NCI-H1105 treated with DMSO at 0.1 percent for 48 hours (cell line): ENCODE measurements at places on chromosomes 2 and 18.

DNA sequence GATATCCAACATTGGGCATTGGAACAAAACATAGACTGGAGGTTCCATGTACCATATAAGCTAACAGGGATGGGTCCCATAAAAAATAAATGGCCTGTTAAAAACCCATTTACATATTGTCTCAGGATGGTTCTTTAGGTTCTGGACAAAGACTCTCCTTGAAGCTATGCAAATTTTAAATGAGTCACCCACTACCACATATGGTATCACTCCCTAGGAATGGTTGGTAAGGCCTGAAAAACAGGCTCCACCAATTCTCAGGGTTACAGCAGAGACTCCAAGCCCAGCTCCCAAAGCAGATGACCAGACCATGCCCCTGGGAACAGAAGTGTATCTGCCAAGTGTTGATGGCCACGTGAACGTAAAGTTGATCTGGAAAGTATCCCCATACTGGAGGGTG is 190.7 kb upstream of the SPHKAP start:
- DNase-seq: no peak

- DNase-seq: no peak
Observed at GRCh38 chr2:157260533-157261198, 3.2 kb downstream of the GALNT5 start.

GRCh38 chr2:157267476-157267875 is 10.0 kb downstream of the GALNT5 start:
- no peak for DNase-seq

- no peak for DNase-seq
Observed at GRCh38 chr2:53641290-53641689, 126.3 kb upstream of the CHAC2 start.

- no peak for DNase-seq
Observed at GRCh38 chr2:99422599-99422998, 67.2 kb downstream of the REV1 start.

- DNase-seq: peak; percentile 45
Observed at GRCh38 chr2:28567061-28567471, 71.2 kb downstream of the PLB1 start.

DNA sequence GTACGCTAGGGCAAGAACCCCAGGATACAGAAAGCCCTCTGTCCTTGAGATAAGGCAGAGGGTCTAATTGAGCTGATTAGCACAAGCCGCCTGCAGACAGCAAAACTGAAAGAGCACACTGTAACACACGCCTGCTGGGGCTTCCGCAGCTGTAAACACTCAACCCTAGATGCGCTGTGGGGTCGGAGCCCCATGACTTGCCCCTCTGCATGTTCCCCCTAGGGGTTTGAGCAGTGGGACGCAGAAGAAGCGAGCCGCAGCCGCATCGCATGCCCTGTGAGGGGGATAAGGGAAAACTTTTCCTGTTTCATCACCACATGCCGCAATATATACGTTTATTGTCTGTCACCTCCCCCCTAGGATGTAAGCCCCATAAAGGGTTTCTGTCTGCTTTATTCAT is 384.6 kb downstream of the PLCL1 start:
- DNase-seq: no peak

DNA sequence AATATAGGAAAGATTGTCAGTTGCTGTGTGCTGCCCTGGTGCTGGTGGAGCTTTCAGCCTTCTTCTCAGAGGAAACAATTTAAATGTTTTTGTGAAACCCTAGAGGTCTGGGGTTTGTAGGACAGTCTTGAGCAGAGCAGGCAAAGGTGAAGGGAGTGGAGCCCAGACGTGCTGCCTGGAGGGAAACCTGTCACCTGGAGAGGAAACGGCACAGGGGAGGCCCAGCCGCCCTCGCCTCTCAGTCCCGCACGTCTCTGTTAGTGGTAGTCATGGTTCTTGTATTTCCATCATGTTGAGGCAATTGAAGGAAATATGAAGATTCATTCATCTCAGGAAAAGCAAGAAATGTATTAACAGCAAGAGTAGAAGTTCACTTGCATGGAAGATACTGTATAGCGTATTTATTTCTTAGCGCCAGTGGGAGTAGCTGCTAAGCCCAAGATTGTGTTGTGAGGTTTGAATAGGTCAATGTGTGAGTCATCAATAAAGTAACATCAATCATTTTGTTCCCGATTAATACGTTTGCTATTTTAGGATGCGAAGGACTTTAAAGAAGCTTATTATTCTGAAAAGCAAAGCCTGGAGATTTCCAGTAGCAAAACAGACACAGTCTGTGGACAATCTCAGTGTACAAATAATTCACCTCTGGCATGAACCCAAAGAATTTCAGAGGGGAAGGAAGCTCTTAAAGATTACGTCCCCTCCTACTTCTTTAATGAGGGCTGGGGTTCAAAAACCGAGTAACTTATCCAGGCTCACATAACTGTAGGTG is 70.4 kb downstream of the LRRFIP1 start:
- DNase-seq: no peak

- DNase-seq: no peak
Observed at GRCh38 chr18:2854875-2855274, 8.1 kb downstream of the EMILIN2 start.

DNA sequence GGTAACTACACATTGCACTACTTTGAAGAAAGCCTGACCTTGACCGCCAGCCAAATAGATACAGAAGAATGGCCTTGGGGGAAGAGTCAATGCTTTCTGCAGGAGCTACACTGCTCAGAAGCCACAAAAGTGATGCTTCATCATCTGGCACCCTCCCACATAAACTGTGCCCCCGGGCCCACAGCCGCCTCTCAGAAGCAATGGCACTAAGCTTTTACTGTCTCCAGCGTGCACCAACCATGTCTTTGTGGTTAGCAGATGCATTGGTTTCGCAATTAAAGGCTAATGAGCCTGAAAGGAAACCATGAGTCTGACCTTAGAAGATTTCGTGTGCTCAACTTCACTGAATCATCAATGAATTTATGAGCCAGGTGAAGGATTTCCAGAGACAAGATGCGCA is 209.4 kb upstream of the TRIB2 start:
- no peak for DNase-seq

- no peak for DNase-seq
Observed at GRCh38 chr2:64727013-64727767, 73.5 kb upstream of the SERTAD2 start.

GRCh38 chr2:124382067-124382618 is 357.1 kb downstream of the CNTNAP5 start:
- DNase-seq: no peak

- DNase-seq: peak; percentile 95
Observed at GRCh38 chr2:104702031-104702850, 151.7 kb upstream of the POU3F3 start.
